Left renal pelvis (tissue), 4 donors: ENCODE measurements at places on chromosomes 5 and 9.

- DNase-seq = no peak
These were observed 50.3 kb upstream of the GADD45G start for GRCh38 chr9:89554307-89555035.

DNA sequence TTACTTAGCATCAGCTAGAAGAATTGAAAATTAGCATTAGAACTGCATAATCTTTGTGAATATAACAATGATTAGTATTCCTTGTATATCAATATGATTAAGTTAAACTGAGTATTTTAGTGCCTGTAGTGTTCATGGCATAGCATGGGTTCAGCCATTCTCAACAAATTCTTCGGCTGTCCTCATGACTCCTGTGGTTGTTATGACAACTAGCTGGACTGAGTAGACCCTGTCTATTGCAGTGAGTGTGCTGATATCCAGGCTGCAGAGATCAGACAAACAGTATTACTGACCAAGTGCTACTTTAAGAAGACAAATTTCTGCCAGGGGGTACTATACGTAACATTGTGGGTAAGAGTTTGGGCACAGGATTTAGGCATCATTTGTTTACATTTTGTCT, 125.9 kb downstream of the NUDT12 start:
- no peak for DNase-seq

- DNase-seq = no peak
These were observed 482.9 kb downstream of the AGTPBP1 start for GRCh38 chr9:85258823-85259370.

- no peak for DNase-seq
These were observed 38.6 kb downstream of the CRB2 start for GRCh38 chr9:123394291-123395235.

GRCh38 chr5:123647066-123647465, 135.1 kb downstream of the CSNK1G3 start:
- no peak for DNase-seq

- DNase-seq = no peak
These were observed 300.4 kb downstream of the DTWD2 start for GRCh38 chr5:118687661-118688621.
